ENCODE measurements at places on chromosomes 2 and 18.

- DNase-seq, result no peak
These were observed 35.6 kb downstream of the IFIH1 start for GRCh38 chr2:162282765-162283425.

DNA sequence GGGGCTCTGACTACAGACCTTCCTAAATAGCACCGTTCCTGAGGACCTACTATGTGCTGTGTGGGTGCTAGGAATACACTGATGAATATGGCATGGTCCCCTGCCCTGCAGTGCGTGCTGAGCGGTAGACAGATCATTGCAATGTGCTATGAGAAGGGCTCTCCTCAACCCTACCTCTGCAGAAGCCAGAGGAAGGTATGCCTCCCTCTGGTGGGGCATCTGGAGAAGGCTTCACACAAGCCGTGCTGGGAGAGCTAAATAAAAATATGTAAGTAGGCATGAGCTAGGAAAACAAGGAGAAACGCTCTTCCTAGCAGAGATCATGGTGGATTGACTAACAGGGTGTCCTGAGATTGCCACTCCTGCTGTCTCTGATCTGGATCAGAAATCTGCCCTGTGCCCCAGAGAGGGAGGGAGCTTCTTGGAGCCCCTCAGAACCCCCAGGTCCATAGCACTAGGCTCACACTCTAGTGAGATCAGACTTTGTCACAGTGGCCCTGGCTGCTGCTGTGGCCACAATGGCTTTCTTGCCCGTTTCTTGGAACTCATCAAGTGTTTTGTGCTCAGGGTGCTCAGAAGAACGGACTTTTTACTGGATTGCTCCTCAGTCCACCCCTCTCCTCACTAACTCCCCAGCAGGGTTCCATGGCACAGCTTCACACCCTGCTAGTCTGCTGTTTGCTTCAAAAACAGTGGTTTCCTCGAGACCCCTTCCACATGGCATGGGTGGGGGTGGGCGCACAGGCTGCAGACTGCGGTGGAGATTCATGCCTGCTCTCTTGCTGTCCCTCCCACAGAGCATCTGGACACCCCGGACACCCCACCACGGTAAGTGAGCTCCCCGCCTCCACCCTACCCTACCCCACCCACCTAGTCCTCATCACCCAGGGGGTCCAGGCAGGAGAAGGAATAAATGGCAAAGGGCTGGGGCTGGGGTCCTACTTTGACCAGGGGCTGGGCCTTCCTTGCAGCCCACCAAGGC lies 14.2 kb downstream of the SIGLEC15 start:
- DNase-seq, result no peak

DNA sequence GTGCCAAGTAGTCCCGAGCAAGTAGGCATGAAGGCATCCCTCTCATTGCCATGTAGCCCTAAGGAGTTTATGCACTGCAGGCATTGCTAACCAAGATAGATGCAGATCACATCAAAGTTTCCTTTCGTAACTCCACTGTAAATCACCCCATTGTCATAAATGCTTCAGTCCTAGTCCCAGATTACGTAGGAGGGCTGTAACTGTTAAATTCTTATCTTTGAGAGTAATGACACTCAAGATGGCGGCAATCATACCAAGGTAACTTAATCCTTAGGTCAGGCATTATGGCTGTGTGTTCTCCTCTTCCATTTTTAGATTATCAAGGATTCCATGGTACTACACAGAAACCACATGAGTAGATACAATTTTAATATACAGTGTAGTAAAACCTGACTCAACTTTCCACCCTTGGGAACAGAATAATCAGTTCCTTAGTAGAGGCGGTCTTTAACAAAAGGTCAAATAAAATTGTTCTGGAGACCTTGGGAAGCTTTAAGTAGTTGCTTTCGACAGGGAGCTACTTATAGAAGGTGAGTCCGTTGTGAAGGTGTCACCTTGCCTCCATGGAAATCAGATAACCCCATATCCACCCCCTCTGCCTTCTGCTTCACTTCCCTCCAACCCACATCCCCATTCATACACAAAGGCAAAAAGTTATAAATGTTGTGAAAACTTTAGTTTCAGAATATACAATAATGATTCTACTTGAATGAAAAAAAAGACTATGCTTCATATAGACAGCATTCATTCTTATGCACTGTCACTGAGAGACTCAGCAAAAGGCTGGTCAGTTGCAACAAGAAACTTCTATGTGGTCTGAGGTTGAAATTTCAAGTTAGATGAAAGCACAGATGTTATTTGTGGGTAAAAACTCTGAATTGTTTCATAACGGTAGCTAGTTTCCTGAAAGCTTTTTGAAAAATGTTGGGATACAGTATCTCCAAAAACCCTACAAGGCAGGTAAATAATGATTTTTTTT lies 64.8 kb upstream of the GALNT5 start:
- DNase-seq, result no peak

GRCh38 chr18:40930211-40930882 lies 1024.7 kb upstream of the PIK3C3 start:
- DNase-seq, result no peak

DNA sequence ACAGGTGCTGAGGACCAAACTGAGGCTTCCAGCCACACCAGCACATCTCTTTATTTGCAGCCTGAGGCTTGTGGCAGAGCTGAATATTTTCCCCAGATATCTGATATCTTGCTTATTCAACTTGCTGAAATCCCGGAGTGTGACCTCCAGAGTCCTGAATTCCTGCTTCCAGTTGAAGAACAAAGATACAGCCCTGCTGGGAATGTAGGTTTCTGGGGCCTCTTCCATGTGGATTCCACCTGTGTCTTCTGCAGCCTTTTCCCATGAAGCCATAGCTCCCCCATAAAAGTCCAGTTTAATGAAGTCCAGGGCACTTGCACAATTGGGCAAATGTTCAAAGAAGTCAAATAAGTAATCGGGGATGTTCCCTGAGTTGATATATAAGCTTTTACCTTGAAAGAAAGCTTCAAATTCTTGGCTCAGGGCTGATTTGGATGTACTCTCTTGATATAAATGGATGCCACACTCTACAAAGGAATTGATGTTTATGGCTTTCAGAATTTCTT lies 14.9 kb downstream of the NLRC4 start:
- no peak for DNase-seq

DNA sequence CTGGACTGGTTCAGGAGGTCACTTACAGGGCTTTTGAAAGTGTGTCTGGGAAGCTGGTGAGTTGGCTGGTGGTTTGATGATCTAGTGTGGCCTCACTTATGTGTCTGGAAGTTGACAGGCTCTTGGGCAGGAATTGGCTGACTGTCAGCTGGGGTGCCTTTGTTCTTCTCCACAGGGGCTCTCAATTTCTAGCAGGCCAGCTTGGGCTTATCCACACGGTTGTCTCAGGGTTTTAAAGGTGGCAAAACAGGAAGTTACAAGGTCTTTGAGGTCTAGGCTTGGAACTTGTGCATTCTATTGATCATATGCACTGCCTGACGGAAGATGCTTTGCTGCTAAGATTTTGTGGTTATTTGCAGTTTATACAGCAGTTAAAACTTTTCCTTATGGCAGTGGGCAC lies 52.0 kb upstream of the CELF4 start:
- DNase-seq, result no peak

DNA sequence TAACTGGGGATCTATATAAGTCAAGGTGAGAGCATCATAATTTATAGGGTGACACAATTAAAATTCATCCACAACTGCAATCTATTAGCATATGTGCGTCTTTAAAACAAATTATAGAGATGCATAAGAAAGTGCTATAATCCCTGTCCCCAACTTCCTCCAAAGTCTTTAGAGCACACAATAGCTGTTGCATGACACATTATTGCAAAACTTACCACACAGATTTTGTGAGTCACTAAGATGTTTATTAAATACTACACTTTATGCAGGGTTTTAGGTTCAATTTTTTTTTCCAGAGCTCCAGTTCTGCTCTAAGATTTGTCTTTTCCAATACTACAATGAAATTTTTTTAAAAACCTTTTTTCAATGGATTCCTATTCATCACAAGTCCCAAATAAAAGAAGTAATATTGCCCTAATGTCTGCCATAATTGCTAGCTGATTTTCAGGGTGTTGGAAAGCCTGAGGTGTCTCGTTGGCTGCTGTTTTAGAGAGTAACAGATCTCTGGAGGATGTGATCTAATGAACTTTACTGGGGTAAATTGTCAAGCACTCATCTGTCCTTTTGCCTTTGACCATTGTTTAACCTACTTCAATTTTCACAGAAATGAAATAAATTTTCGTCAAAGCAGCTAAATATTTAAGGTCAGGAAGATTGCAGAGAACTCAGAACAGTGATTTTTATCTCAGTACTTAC lies 250.5 kb upstream of the NETO1 start:
- no peak for DNase-seq

DNA sequence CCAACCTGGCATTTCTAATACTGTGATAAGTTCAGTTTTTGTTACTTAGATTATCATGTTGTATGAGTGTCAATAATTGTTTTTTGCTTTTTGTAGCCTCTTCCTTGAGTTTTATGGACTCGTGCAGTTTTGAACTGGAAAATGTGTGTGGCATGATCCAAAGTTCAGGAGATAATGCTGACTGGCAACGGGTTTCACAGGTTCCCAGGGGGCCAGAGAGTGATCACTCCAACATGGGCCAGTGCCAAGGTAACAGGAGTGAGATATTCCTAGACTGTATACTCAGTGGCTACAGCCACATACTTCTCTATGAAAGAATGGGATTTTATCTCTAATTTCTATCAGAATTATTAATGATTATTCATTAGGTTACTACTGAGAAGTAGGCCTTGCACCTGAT lies 18.2 kb downstream of the MEP1B start:
- DNase-seq, result no peak

DNA sequence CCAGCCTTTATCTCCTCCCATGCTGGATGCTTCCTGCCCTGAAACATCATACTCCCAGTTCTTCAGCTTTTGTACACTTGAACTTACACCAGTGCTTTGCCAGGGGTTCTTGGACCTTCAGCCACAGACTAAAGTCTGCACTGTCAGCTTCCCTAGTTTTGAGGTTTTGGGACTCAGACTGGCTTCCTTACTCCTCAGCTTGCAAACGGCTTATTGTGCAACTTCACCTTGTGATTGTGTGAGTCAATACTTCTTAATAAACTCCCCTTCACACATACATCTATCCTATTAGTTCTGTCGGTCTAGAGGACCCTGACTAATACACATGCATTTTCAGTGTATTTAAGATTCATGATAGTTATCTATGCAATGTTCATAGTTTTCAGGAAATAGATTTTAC lies 35.8 kb upstream of the ZNF804A start:
- no peak for DNase-seq

- no peak for DNase-seq
These were observed 1.5 kb downstream of the GALNT1 start for GRCh38 chr18:35582899-35583558.

DNA sequence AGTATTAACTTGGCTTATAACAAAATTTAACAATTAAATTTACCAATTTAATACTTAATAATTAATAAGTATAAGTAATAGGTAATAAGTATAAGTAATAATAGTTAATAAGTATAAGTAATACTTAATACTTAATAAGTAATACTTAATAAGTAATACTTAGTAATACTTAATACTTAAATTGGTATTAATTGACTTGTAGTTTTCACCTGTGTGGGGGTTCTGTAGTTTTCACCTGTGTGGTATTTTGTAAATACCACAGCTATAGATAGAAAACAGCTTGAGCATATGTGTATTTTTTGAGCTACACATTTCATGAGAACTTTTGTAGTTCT lies 55.4 kb downstream of the MAPRE2 start:
- DNase-seq, result no peak

GRCh38 chr2:74081030-74081762 lies 66.5 kb downstream of the BOLA3 start:
- no peak for DNase-seq

DNA sequence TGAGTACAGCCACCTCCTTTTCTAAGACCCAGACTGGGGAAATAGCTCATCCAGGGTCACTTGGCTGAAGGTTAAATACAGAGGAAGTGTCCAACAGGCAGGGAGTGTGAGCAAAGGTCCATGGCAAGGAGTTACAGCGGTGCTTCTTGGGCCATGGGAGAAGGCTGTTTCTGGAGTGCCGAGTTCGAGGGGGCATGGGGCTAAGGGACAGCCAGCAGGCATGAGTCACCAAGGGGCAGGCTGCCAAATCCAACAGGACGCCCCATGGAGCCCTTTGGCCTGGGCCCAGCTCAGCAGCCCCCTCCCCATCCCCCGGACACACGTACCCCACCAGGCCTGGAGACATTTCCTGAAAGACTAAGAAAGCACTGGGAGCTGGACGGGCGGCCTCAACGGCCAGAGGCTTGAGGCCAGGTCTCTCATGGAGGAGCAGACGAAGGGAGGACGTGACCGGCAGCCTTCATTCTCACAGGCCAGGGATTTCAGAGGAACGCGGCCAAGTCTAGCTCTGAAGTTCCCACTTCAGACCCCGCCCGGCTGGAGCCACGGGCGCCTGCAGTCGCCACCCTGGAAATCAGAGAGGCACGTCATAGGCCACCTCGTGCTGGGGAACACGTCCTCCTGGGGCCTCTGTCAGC lies 160.4 kb downstream of the SMAD7 start:
- DNase-seq, result no peak

GRCh38 chr2:182559623-182560022 lies 132.8 kb upstream of the PDE1A start:
- no peak for DNase-seq

GRCh38 chr18:44079606-44080005 lies 601.1 kb upstream of the SETBP1 start:
- no peak for DNase-seq

- no peak for DNase-seq
These were observed 356.2 kb downstream of the KCNJ3 start for GRCh38 chr2:155054712-155055111.

DNA sequence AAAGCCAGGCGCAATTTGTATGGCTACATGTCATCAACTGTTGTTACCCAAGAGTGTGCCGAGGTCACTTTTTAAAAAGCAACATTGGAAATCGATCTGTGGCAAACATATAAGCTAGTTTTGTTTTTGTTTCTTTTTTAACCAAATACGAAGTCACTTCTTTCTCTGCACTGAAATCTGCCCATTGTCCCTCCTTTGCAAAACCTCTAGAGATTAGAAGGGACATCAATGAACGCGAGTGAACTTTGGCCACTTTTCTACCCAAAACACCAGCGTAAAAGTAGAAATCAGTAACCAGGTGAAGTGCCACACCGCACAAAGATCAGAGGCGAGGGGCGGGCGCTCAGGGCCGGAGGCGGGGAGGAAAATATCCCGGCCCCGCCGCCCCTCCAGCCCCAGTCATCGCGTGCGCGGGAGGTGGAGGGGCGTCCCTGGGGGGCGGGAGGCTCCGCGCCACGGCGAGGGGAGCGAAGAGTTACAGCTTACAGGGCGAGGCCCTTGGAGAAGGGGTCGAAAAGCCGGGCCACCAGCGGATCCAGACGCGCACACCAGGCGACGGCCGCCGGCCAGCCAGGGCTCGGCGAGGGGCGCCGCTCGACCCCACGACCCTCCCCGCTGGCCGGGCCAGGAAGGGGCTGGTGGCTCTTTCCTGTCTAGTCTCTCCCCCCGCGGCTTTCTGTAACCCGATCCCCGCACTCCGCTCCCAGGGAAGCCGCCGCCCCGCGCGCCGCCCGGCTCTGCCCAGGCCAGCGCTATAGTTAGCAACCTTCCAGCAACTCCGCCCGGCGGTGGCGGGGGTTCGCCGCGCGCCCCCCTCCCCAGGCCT lies 993 bp downstream of the RBMS1 start:
- peak; percentile 48 for DNase-seq

Measured in activated T-helper 1 cell treated with anti-CD3 and anti-CD28 coated beads, Interleukin-12 subunit alpha, Interleukin-12 subunit beta, Interleukin-2, Interleukin-4 antibody, amounts not matched to agents 30 ng/mL and 10 ng/mL and 1 ng/mL, durations not matched to agents 14 hours and 24 hours and 36 hours (primary cell).